ENCODE measurements at places on chromosomes 3 and 15.

DNA sequence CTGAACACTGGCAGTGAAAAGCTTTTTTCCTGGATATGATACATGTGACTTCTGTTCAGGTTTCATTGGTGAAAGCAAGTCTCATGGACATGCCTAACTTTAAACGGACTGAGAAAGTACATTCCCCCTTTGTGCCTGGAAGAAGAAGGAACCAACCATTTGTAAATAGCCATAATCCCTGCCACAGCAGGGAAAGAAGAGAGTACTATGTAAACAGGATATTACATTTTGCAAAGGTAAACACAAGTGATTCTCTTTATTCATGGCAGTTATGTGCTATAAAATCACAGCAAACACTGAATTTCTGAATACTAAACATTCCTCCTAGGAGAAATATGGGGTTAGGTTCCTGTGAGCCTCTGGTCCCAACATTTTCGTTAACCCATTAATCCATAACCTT is 46.8 kb downstream of the PRICKLE2 start:
- DNase-seq = no peak

DNA sequence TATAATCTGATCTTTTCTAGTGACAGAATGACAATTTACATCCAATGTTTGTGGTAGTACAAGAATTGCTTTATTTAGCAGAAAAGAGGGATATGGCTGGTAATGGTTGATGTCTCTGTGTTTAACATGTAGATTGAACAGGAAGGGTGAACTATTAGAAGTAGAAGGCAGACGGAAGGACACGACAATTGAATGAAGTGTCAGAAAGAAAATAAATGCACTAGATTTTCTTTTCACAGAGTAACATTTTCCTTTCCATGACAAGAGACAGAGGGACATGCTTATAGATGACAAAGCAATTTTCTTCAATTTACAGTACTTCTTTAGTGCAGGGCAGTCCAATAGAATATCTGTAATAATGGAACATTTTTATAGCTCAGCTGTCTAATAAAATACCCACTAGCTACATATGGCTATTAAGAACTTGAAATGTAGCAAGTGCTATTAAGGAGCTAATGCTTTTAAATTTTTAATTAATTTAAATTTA is 48.9 kb upstream of the MBNL1 start:
- no peak for DNase-seq

DNA sequence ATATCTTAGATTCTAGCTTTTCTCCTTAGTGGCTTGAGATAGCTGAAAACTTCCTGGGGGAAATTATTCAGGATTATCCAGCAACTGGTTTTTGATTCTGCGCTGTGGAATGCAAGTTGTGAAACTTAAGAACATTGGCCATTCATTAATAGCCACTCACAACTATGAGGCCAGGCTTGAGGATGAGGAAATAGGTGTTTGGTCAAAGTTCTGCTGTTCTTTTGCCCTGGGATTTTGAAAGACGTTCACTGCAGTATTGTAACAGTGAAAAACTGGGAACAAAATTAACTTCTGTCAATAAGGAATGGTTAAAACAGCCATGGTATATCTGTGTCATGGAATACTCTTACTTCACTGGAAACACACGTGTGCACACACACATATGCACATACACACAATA is 44.1 kb downstream of the CTXND1 start:
- no peak for DNase-seq

GRCh38 chr3:71428841-71429596 is 154.5 kb downstream of the FOXP1 start:
- no peak for DNase-seq

DNA sequence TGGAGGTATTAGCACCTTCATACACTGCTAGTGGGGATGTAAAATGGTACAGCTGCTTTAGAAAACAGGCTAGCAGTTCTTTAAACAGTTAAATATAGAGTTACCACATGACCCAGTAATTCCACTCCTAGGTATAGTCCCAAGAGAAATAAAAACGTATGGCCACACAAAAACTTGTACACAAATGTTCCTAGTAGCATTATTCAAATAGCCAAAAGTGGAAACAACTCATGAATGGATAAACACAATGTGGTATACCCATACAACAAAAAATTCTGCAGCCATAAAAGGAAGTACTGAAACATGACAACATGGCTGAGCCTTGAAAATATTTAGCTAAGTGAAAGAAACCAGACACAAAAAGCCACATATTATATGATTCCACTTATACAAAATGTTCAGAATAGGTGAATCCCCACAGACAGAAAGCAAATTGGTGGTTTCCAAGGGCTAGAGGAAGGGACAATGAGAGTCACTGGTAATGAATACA is 40.8 kb upstream of the KLF13 start:
- no peak for DNase-seq

Data from amniotic stem cell (primary cell).